ENCODE measurements at places on chromosomes 5 and 9.

- DNase-seq = no peak
Measured at GRCh38 chr5:53001541-53001940, 12.4 kb downstream of the ITGA2 start.

DNA sequence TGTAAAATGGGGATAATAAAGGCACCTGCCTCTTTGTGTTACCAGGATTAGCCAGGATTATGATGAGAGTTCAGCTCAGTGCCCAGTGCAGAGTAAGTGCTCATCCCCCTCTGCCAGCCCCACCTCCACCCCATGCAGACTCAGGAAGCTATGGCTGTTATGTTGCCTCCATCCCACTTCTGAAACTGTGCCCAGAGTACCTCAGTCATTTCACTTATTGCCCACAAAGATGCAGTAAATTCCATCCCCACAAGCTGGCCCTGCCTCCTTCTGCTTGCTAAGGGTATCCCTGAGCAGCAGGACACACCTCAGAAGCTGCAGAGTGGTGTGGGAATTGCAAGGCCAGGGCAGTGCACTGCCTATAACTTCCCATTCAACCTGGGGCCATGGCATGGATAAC, 415.1 kb downstream of the SPOCK1 start:
- DNase-seq = no peak

- DNase-seq = no peak
Measured at GRCh38 chr5:103057208-103058130, 62.5 kb downstream of the GIN1 start.

- no peak for DNase-seq
Measured at GRCh38 chr9:99694393-99694792, 127.3 kb upstream of the NR4A3 start.

DNA sequence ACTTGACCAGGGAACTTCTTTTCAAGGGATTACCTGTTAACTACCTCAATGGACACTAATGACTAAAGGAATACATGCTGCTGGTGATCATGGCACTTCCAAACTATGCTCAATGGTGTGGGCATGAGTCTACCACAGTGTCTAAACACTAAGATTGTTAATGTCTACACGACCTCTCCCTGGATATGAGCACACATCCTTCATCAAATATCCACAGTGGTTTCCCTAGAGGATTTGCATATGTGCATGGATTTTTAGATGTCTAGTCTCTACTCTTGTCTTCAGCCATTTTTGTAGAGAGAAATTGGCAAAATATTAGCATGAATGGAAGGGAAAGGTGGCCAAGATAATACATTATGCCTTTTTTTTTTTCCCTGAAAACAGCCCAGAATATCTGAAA, 113.3 kb upstream of the CCDC152 start:
- no peak for DNase-seq

GRCh38 chr9:133135146-133135745, 14.2 kb upstream of the RALGDS start:
- DNase-seq = no peak

GRCh38 chr9:3157011-3157410, 313.1 kb upstream of the PUM3 start:
- no peak for DNase-seq

- DNase-seq = no peak
Measured at GRCh38 chr9:82406456-82407085, 418.0 kb downstream of the SPATA31D1 start.

- DNase-seq = no peak
Measured at GRCh38 chr5:15772131-15772530, 272.2 kb downstream of the FBXL7 start.

- DNase-seq = no peak
Measured at GRCh38 chr5:11640158-11640873, 263.9 kb downstream of the CTNND2 start.

GRCh38 chr9:81737871-81738507, 48.6 kb upstream of the TLE1 start:
- DNase-seq = no peak

- DNase-seq = no peak
Measured at GRCh38 chr5:157252711-157253465, 13.0 kb upstream of the CYFIP2 start.

DNA sequence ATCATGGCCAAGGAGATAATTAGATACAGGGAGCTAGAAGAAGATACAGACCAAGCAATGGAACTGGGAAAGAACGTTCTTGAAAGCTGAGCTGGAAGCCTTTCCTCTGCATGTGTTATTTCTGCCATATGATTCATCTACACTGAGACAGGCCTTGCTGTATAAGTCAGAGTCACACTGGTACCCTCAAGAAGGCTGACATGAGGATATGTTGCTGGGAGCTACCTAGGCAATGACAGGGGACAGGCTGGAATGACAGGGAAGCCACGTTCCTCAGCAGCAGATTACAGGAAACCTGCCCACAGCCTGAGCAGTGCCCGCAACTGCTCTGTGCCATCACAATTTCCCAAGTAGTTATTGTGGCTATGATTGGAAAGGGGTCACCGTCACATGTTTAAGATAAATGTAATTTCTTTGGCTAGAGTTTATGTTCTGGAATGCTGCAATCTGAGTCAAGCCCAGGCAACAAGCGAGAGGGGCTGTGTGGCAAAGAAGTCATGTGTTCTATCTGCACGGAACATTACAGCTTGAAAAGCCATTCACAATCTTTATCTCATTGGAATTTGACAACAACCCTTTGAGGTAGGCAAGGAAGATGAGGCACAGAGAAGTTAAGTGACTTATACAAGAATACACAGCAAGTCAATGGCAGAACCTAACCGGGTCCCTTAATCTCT, 108.2 kb downstream of the TTLL11 start:
- DNase-seq = no peak

- DNase-seq = no peak
Measured at GRCh38 chr5:95892784-95893354, 68.8 kb downstream of the ELL2 start.

DNA sequence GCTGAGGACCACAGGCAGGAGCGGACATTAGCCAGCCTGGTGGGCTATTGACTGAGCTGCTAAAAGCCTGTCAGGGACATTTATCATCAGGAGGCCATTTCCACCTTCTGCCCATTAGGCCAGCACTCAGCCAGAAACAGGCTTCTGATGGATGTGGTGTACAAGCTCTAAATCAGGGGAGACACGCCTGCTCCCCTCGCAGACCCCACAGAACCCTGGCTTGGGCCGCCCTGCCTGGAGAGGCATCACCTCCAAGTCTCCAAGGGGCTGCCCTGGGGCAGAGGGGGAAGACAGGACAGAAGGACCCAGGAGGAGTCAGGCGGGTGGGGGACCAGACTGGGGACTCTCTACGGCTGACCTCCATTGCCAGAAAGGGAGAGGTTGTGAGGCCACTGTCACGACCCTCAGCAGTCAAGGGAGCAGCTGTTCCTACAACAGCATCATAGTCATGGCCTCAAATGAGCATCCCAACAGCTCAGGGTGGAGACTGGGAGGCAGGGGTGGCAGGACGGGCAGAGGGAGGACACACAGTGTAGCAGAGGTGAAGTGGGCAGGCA, 24.0 kb upstream of the TRIM14 start:
- DNase-seq = no peak

- no peak for DNase-seq
Measured at GRCh38 chr5:71456362-71456743, 902 bp downstream of the BDP1 start.

GRCh38 chr9:1962122-1962521, 53.0 kb upstream of the SMARCA2 start:
- no peak for DNase-seq

GRCh38 chr5:97142521-97143254, at the start of gene LIX1:
Gene LIX1 (minus strand): TSS chr5:97142611. CDS start chr5:97142576, 35 bp downstream.
- no peak for DNase-seq

- no peak for DNase-seq
Measured at GRCh38 chr9:102479191-102479590, 515.9 kb upstream of the CYLC2 start.

All from stimulated activated CD4-positive, alpha-beta T cell treated with anti-CD3 and anti-CD28 coated beads, TNF-alpha, amount 100 ng/mL, for 4 hours (primary cell).